ENCODE measurements at places on chromosomes 6 and 20.

GRCh38 chr6:2396846-2397630 lies 151.6 kb upstream of the GMDS start:
- DNase-seq: peak; percentile 78

GRCh38 chr6:128111096-128111495 lies 210.2 kb upstream of the THEMIS start:
- DNase-seq: no peak

GRCh38 chr20:9306521-9306920 lies 207.9 kb upstream of the LAMP5 start:
- peak; percentile 92 for DNase-seq

- DNase-seq: peak; percentile 9
Measured at GRCh38 chr6:70210462-70210861, 92.4 kb downstream of the COL9A1 start.

DNA sequence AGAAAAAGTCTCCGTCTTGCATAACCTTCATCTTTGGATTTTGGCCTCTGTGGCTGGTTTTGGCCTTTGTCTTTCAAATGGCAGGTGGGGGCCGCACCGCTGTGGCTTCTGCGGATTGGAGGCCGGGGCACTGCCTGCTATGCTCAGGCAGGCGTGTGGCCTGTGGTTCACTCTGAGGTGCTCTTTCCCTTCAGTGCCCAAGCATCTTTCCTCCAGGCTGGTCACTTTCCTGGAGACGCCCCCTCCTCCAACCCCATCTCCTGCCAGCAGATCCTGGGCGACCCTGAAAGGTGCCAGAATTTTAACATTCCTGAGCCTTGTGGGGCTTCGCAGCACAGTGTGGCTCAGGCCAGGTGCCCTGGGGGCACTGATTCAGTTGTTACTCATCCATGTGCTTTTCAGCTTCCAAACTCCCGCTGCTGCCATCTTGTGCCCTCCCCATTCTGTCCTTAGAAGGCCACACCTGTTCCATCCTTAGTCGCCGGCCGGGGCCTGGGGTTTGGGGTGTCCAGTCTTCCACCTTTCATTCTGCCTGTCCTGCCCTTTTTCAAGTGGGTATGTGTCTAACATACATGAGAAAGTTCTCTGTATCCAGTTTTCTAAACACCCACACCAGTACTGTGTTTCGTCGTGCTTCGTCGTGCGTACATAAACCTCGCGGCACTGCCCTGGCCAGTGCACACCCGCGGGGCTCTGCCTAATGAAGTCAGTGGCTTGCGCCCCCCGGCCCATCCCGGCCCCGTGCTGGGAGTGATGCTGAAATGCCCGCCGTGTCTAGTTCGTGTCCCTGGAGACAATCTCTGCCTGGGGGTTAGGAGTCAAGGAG lies 12.1 kb downstream of the SS18L1 start:
- no peak for DNase-seq

DNA sequence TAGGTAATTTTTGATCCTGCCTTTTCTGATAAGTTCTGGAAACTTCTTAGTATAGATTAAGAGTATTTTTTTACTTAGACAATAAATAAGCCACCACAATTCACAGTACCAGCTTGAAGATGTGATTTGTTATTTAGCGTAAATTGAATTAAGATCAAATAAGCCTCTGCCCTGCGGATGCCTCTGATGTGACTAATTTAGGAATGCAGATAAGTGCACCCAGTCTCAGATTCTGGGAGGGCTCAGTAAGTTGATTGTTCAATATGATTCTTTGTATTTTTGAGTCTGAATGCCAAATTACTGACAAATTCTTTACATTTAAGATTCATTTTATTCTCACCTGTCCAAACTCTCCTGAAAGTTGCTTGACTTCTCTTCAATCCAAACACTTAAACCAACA lies 147.5 kb downstream of the THBS2 start:
- DNase-seq: no peak

DNA sequence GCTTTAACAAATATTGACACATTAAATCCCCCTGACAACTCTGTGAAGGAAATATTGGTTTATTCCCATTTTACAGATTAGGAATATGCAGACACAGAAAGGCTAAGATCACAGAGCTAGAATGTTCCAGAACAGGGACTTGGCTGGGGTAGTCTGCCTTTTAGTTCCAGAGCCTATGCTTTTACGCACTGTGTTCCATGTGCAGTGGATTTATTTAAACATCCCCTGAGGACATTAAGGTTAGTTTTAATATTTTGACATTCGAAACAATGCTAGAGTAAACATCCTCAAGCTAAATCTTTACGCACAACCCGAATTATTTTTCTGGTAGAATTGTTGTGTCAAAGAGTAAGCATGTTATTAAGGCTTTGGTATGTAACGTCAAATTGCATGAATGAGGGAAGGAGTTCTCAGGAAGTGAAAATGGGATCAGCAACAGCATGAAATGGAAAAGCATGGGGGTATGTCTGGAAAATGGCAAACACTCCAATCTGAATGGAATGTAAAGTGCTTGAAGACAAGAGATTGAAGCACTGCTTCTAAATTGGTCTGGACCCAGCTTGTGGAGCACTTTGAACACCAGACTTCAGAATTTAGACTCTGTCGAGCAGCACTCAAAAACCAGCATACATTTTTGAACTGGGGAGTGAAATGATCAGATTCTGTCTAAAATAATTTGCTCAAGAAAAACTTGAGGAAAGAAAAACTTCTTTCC lies 429.9 kb downstream of the CD83 start:
- DNase-seq: no peak

DNA sequence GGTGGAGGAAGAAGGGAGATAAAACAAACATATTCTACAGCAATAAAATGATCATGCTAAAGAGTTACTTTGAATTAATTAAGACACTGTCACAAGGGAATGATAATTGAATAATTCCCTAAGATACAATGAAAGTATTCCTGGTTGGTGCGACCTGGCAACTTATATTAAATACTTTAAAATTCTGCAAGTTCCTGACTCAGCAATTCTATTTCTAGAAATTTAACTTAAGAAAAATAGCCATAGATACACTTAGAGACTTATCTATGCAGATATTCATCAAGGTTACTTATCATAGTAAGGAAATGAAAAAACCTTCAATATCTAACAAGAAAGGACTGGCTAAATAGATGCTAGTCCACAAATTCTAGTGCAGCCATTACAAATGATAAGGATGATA lies 156.0 kb downstream of the BACH2 start:
- DNase-seq: no peak

DNA sequence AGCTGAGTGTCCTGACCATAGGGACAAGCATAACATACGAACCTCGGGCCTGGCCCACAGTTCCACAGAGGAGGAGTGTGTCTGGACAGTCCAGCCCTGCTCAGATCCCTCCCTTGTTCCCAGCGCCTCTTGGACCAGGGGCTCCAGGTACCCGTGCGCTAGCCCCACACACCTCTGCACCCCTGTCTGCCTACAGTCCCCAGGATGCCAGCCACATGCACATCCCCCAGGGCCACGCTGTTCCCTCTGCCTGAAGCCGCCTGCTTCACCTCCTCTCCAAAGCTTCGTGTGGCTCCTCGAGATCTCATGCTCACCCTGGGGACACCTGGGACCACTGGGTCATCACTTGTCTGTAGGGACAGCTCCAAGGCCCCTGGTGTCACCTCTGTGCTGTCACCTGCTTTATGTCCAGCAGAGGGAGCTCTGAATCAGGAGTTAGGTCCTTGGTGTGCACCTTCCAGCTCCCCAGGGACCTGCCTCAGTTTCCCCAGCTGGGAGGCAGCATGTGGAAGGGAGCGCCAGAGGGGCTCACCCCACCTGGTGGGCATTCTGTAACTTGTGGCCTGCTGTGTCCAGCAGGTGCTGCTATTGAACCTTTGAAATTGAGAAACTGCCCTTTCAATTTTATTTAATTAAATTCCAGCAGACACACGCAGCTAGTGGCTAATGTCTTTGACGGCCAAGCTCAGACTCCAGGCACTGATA lies 7.3 kb upstream of the YTHDF1 start:
- DNase-seq: peak; percentile 38

GRCh38 chr6:45187836-45188235 lies 140.3 kb upstream of the RUNX2 start:
- DNase-seq: peak; percentile 58

DNA sequence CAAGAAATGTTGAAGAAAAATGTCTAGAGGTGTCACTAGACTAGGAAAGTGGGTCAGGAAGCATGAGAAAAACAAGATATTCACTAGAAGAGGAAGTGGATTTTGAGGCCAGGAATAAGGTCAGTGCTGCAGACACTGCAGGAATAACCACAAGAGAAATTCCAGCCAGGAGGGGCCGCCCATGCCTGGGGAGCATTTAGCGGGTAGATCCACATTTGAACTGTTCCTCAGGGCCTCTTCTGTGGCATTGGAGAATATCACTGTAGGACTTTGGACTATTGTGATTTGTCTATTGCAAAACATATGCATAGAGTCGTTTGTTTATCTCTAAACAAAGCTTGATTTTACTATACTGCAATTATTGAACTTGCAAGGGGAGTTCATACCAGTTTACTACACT lies 49.6 kb upstream of the CCDC28A start:
- DNase-seq: peak; percentile 36

DNA sequence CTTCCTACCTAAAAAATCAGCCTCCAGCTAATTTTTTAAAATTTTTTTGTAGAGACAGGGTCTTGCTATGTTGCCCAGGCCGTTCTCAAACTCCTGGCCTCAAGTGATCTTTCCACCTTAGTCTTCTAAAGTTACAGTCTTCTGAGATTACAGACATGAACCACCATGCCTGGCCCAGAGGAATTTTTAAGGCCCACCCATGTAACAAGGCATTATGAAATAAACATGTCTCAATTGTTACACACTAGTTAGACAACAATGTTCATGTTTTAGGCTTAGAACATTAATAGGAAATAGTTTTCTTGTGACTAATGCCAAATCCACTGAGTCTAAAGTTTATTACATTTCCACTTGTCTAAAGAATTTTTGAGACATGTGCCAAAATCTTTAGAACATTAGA lies 221.2 kb downstream of the LAMA2 start:
- peak; percentile 65 for DNase-seq

GRCh38 chr6:90385759-90386313 lies 89.2 kb upstream of the BACH2 start:
- DNase-seq: no peak

DNA sequence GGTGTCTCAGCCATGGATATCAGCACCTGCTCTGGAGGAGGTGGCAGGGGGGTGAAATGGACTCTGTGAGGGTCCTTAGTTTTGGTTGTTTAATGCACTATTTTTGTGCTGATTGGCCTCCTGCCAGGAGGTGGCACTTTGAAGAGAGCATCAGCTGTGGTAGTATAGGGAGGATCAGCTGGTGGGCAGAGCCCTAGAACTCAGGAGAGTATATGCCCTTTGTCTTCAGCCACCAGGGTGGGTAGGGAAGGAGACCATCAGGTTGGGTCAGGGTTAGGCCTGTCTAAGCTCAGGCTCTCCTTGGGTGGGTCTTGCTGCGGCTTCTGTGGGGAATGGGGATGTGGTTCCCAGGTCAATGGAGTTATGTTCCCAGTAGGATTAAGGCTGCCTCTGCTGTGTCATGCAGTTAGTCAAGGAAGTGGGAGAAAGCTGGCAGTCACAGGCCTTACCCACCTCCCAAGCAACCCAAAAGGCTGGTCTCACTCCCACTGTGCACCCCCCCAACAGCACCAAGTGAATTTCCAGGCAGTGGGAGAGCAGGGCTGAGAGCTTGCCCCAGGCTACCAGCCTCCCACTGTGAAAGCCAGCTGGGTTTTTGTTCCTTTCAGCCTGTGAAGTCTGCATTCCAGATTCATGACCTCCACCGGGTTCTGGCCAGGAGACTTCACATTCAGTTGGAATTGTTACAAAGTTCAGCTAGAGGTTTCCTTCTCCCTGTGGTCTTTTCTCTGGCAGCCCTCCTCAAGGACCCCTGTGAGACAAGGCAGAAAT lies 5.7 kb upstream of the OSTM1 start:
- DNase-seq: peak; percentile 70

- DNase-seq: no peak
Measured at GRCh38 chr20:53298911-53299310, 294.7 kb downstream of the ZNF217 start.

DNA sequence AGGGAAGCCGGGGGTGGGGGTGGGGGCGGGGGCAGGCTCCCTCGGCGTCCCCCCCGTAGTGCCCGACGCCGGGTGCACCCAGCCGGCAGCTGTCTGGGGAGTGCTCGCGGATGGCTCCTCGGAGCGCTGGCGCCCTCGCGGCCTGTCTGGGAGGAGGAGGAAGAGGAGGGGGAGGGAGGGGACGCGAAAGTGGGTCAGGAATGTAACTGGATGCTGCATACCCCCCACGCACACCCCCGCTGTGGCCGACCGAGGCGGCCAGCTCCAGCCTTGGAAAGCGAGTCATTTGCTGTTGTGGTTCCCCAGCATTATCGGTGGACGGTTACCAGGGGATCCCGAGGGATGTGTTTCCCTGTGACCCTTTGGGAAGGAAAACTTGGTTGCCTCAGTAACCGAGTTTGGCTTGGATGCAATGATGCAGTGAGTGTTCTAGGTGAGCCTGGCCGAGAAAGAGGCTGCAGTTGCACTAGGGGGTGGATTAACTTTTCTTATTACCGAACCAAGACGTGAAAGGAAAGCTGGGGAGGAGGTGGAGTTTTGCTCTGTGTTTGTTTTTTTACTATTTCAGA lies 55.2 kb upstream of the RREB1 start:
- DNase-seq: peak; percentile 84

DNA sequence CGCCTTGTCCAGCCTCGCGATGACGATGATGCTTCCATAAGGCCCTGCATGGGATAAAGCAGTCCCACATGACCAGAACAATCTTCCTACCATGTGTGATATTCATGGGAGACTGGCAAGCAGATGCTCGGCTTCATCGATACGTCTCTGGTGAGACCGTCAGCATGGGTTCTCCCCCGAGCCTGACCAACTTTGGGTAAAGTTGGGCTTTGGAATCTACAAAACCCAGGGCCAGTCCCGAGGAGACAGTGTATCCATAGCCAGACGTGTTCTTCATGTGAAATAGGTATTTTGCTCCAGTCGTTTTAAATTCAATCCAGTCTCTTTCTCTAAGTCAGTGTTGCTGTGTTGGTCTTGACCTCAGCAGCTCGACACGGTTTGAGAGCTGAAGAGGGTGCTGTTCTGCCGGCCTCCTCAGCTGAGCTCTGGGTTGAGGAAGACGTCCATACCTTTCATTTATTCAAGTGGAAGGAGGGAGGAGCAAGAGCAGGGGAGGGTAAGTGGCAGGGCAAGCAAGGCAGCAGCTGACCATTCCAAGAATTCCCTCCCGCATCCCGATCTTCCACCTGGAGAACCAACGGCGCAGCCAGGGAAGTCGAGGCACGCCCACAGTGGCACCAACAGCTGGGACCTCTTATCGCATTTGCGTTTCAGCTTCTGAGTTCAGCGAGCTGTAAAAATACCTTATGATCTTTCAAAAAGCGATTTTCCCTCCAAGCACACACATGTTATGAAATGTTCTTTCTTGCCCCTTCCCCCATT lies 64.0 kb upstream of the THBS2 start:
- no peak for DNase-seq

- DNase-seq: no peak
Measured at GRCh38 chr6:55182016-55182650, 7.8 kb downstream of the HCRTR2 start.

DNA sequence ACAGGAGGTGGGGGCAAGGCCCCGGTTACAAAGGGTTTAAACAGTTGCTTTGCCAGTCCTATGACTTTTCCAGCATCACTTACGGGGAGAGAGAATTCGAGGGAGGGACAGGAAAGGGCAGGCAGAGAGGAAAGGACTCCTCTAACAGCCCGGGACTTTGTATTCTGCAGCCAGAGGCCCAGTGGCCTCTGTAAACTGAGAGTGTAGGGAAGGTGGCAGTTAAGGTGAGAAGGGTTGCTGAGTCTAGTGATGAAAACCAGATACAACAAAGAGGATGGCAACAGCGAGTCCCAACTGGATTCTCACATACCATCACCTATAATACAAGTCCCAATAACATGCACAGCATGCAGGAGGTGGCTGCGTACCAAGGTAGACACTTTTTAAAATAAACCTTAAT lies 13.5 kb downstream of the PLAGL2 start:
- DNase-seq: no peak

GRCh38 chr20:9510911-9511310 lies 3.5 kb upstream of the LAMP5 start:
- DNase-seq: no peak
